Neural progenitor cell (in vitro differentiated cells): ENCODE measurements at places on chromosomes 12 and 14.

DNA sequence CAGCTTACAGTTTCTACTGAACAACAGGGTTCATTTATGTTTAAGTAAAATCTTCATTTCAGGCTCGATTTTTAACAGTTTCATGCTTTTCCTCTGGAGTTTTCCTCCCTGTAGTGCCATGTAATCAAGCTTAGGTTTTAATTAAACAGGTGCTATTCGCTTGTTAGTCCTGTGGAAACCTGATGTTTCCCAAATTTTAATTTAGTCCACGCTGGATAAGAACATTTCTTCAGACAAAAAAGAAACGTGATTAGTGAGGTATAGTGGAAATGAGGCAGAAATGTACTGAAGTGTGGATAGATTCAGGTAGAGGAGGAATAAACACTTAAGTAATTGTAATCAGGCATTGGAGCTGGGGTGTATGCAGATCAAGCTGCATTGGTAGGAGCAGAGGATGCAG is 1217.5 kb downstream of the AACS start:
- no peak for DNase-seq

- DNase-seq: no peak
Measured at GRCh38 chr12:66065150-66065549, 65.4 kb downstream of the LLPH start.

DNA sequence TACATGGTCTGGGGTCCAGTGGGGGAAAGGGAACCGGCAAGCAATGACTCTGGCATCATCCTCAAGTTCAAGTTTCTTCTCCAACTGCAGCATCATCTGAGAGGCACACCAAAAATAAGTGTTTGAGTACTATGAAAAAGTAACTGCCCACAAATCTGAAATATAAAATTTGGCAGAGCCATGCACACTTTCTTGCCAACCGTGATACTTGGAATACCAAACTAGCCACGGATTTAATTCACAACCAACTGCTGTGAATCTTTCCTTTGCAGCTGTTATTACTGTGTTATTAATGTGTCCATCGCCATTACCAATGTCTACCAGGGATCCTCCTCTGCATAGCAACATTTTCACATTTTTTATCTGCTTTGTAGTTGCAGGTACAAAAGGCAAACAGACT is 74.6 kb downstream of the GXYLT1 start:
- no peak for DNase-seq

GRCh38 chr12:114848666-114849065 is 164.7 kb upstream of the TBX3 start:
- no peak for DNase-seq

DNA sequence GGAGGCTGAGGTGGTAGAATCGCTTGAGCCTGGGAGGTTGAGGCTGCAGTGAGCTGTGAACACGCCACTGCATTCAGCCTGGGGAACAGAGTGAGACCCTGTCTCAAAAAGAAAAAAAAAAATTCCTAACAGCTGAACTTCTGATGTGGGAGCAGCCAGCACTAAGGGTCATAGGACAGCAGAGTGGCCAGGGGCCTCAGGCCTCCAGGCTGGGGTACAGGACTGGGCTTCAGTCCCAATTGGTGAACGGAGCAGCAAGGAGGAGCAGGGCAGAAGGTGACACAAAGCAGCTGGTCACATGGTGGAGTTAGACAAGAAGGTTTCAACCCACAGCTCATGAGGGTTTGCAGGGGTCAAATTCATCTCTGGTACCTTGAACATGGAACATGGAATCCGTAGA is 40.8 kb upstream of the NRXN3 start:
- DNase-seq: no peak

DNA sequence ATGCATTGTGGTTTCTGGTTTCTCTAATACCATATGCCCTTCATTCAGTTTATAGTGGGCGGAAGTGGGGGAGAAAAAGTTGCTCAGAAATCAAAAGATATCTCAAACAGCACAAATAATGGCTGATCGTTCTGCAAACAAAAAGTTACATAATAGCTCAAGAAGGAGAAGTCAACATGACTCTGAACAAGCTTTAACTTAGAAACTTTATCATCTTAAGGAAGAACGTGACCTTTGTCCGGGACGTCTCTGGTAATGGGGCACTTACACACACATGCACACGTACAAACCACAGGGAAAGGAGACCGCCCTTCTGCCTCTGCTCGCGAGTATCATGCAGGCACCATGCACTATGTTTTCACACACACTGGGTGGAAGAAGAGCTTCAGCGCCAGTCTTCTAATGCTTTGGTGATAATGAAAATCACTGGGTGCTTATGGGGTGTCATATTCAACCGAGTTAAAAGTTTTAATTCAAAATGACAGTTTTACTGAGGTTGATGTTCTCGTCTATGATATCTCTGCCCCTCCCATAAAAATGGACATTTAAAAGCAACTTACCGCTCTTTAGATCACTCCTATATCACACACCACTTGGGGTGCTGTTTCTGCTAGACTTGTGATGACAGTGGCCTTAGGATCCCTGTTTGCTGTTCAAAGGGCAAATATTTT is 4.7 kb downstream of the FOS start:
- no peak for DNase-seq

DNA sequence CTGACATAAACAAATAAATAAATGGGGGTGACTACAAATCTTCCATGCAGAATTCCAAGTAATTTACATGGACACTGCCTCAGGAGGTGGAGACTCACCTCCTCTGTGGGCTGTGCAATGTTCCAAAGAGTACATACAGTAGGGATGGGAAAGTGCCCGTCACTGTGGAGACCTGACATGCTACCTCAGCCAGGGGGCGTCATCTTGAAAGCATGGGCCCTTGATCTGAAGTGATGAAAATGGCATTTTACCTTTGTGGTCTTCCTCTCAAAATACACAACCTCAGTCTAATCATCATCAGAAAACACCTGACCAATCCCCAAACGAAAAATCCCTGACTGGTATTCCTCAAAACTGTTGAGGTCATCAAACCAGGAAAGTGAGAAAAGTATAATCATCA is 48.4 kb downstream of the ANAPC7 start:
- DNase-seq: peak; percentile 65

DNA sequence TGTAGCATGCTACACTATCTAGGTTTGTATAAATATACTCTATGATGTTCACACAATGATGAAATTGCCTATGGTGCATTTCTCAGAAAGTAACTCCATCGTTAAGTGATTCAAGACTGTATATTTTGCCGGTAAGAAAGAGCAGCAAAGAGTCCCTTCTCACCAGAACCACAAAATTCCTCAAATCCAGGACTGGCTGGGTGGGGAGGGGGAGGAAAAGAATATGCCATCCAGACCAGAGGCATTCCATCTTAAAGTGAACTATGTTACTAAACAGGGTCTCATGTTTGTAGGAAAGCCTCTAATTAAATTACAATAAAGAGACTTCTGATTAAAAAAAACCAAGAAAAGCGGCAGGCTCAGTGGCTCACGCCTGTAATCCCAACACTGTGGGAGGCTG is 11.5 kb downstream of the UBE2N start:
- no peak for DNase-seq

- DNase-seq: no peak
Measured at GRCh38 chr12:59425798-59426197, 170.0 kb upstream of the SLC16A7 start.

- DNase-seq: no peak
Measured at GRCh38 chr12:107129315-107129930, 36.1 kb upstream of the CRY1 start.

DNA sequence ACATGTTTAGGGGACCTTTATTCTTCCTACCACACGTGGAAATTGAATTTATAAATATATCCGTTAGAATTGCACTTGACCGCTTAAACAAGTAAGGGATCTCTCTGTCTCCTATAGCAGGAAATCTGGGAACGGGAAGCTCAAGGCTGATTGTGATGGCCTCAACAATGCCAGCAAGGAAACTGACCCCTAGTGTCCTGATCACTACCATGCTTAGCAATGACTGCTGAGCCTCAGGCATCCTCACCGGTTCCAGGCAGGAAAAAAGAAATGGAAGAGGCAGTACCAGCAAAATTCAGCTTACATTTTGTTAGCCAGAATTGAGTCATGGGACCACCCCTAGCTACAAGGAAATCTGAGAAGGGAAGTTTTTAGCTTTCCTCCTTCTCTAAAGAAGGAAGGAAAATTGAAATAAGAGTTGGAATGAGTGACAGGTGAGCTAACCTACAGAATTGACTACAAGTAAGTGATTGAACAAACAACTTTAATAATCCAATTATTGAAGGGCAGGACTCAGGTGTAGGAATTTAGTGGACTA is 43.9 kb upstream of the AMN1 start:
- no peak for DNase-seq

DNA sequence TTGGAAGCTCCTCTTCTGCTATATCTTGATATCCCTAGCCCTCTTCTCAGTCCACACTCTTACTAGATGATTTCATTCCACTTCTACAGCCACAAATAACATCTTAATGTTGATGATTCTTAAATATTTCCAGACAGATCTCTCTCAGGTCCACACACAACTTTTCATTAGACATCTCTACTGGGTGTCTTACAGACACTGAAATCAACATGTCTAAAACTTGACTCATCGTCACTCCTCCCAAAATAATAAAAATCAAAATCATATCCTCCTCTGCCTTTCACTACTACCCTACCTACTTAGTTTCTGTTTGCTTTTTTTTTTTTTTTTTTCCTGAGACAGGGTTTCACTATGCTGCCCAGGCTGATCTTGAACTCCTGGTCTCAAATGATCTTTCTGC is 11.9 kb downstream of the PRDM4 start:
- no peak for DNase-seq

DNA sequence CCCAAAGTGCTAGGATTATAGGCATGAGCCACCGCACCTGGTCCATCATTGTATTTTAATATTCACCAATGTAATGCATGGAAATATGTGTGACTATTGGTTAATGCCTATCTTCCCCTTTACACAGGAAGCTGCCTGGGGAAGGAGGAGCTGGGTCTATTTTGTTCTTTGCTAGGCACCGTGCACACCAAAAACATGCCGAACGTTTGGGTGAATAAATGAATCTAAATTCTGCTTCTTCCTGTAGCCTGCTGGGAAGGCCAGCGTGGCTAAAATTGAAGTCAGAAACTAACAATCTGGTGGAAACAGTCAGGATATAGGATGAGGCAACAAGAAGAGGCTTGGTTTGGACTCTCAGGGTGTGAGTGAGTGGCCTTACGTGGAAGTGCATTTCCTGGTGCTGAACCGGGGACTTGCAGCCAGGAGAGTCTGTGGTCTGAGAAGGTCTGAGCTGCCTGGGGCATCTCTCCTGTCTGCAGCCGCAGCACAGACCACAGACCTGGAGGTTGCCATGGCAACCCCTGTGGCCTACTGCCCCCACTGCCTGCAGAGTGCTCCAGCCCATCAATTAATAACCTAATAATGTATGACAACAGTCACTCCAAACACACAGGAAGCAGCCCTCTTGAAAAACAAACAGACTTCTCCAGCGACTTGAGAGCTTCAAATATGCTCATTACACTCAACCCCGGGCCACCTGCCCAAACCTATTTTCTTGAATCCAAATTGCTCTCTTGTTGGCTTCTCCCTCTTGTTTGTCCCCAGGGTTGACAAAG is 5.5 kb upstream of the GPR68 start:
- peak; percentile 85 for DNase-seq

GRCh38 chr12:77115471-77115870 is 50.1 kb upstream of the E2F7 start:
- no peak for DNase-seq

GRCh38 chr14:69841656-69842055 is 37.6 kb upstream of the SMOC1 start:
- DNase-seq: no peak
